Stimulated activated CD8-positive, alpha-beta memory T cell treated with anti-CD3 and anti-CD28 coated beads, Interleukin-4, amount 100 ng/mL, for 1 hour (primary cell): ENCODE measurements at places on chromosomes 5 and 9.

DNA sequence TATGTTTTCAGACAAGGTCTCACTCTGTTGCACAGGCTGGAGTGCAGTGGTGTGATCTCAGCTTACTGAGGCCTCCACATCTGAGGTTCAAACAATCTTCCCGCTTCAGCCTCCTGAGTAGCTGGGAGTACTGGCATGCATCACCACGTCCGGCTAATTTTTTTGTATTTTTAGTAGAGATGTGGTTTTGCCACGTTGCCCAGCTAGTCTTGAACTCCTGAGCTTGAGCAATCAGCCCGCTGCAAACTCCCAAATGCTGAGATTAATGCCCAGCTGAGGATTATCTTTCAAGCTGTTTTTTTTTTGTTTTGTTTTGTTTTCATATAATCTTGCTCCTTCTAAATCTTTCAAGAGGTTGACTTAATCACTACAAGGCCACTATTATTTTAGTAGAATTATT lies 47.3 kb upstream of the SLC28A3 start:
- no peak for DNase-seq

DNA sequence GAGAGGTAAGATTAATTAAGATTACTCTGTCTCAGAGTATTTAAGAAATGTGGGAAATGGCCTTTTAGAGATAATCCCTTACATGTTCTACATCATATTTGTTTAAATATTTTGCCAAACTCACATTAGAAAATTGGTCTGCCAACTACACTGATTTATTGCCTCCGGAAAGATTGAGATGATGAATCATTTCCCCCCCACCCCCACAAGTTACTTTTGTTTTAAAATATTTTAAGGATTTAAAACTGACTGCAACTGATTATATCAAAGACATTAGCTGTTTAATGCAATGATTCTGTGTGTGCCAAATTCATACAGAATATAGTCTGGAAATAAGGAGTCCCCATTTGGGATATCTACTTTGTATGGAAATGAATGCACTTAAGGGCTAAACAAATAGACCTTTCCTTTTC lies 674.4 kb downstream of the PRR16 start:
- DNase-seq = no peak

DNA sequence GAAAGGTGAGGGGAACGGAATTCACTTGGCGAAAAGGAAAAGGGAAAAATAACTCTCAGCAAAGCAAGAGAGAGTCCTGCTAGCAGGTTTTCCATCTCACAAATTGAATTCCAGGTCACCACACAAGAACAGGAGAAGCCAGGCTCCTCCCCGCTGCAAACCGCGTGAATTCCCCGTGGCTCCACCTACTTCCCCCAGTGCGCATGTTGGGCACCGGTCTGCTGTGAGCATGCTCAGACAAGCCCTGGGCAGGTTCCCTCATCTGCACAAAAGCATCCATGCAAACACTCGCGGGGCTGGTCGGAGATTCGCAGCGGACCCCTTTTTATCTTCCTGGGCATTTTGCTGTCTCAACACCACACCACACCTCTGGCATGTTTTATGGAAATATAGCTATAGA lies 58.5 kb upstream of the S1PR3 start:
- no peak for DNase-seq

DNA sequence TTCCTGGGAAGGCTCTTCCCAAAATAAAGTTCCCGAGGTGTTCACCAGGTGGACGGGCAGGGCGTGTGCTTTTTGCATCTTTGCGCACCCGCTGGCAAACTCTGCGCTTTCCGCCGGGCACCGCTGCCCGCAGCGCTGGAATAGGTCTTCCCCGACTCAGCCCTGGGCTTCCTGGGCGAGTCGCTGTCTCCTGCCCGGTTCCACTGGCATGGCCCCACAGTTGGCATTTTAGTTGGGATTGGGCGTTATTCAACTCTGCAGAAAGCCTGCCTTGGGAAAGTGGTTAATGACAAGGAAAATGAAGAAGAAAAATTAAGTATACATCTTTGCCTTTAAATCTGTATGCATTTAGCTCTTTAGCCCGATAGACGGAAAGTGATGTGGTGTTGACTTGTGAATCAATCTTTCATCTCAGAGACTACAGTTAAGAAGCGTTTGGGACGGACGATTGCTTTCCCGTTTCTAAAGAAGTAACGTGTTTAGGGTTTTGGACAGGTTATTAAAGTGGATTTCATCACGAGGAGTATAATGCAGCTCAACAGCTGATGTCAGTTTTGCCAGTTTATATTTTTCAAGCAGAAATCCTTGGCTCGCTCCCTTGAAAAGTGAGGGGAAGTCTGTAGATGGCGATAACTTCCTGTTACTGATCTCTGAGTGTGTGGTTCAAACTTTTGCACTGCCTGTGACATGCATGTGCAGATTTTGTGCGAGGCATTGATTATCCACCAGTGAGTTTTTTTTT lies 946 bp downstream of the ADCY2 start:
- no peak for DNase-seq

GRCh38 chr9:107815782-107816560 lies 326.4 kb upstream of the KLF4 start:
- no peak for DNase-seq

GRCh38 chr5:172525996-172526360 lies 71.7 kb upstream of the SH3PXD2B start:
- no peak for DNase-seq

DNA sequence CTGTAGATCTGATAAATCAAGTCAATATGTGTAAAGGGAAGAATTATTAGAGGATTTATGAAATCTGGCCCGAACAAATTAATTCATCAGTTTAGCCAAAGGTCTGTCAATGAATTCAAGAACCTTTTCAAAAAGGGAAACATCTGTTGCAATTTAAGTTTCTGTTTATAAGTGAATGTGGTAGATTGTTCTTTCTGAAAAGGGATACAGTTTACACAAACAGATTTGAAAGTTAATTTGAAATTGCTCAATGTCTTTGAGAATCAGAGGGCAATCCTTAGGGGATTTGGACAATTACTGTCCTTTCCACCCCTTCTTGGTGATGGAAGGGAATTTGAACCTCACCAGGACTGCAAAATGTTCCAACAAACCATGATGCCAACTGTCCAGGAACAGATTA lies 29.7 kb upstream of the ERCC6L2 start:
- no peak for DNase-seq

DNA sequence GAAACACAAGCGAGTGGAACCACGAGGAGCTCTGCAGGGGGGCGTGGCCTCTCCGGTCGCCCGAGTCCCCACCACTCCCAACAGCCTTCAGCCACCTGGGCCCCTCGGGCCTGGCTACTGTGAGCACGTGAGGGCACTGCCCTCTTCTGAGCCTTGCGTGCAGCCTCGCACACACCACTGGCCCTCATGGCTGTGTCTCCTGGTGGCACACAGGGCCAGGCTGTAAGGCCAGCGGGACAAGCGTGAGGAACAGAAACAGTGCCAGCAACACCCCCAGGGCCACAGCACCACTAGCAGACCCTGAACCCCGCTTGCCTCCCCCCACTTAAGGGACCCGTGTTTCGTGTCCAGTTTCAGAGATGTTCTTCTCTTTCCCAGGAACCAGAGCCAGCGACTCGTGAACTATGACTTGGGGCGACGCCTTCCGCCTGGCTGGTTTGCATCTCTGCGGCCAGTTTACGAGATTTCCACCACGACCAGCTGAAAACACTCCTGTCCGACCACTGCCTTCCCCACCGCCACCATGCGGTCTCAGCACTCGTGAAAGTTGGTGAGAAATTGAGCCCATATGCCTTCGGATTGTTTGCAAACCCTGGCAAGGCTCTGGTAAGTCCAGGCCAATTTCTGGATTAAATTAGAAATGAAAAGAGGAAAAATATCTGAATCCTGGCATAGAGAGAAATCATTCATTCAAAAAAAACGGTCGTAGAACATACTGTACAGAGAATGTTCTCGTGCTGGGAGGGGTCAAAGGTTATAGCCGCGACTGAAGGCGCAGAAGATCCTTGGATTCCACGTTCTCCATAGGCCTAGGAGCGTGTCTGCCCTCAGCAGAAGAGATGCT lies 135.6 kb downstream of the ZNF354C start:
- no peak for DNase-seq

DNA sequence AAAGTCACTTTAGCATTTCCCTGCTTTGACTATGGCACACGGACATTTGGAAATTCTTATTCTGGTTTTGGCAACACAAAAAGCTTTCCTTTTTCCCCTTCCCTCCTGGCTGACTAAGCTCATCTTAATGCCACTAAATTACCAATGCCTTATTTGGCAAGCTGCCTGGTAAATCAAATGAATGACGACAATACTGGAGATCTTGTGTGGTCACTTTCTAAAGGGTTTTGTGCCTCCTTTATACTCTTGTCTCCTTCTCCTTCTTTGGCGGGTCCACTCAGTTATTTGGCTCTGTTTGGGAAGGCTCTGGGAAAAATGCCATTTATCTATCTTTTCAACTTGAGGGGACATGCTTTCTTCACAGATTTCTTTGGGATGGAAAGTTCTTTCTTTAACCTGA lies 34.9 kb downstream of the SH3GL2 start:
- no peak for DNase-seq

- no peak for DNase-seq
Observed at GRCh38 chr5:41510176-41510831, at the start of gene PLCXD3. TSS of gene PLCXD3 (minus strand) at chr5:41510601. CDS start at chr5:41510526, 75 bp downstream.

DNA sequence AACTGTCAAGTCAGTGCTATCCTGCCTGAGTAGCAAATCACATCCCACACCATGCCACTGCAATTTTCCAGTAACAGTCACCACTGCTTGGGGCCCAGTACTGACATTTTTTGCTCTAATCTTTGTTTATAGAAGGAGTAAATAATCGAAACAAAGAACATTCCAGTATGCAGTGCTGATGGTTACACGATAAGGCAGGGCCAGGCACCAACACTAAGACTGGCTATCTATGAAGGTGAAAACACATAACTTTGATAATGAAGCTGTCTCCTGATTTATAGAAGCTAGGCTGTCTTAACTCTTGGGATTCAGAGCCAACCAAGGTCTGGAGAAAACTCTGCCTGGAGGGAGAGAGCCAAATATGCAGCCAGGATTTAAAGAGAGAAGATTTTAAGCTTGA lies 365.3 kb downstream of the BNC2 start:
- no peak for DNase-seq

- DNase-seq = no peak
Observed at GRCh38 chr9:124855566-124855943, 2.3 kb downstream of the WDR38 start.

GRCh38 chr9:103816146-103816545 lies 278.0 kb upstream of the SMC2 start:
- no peak for DNase-seq

GRCh38 chr5:122067390-122067789 lies 10.7 kb downstream of the LOX start:
- DNase-seq = no peak

GRCh38 chr5:180648658-180649296 lies 623 bp downstream of the FLT4 start:
- DNase-seq = no peak
